ENCODE measurements at places on chromosomes 7 and 10.

GRCh38 chr10:33314811-33315561, 19.5 kb downstream of the NRP1 start:
- DNase-seq: no peak

- no peak for DNase-seq
These were observed 8.3 kb downstream of the NUDT5 start for GRCh38 chr10:12187321-12187905.

GRCh38 chr7:127594490-127594889, 954 bp downstream of the FSCN3 start:
- DNase-seq: no peak

GRCh38 chr10:72086466-72087391, 1.6 kb downstream of the SPOCK2 start:
- no peak for DNase-seq

DNA sequence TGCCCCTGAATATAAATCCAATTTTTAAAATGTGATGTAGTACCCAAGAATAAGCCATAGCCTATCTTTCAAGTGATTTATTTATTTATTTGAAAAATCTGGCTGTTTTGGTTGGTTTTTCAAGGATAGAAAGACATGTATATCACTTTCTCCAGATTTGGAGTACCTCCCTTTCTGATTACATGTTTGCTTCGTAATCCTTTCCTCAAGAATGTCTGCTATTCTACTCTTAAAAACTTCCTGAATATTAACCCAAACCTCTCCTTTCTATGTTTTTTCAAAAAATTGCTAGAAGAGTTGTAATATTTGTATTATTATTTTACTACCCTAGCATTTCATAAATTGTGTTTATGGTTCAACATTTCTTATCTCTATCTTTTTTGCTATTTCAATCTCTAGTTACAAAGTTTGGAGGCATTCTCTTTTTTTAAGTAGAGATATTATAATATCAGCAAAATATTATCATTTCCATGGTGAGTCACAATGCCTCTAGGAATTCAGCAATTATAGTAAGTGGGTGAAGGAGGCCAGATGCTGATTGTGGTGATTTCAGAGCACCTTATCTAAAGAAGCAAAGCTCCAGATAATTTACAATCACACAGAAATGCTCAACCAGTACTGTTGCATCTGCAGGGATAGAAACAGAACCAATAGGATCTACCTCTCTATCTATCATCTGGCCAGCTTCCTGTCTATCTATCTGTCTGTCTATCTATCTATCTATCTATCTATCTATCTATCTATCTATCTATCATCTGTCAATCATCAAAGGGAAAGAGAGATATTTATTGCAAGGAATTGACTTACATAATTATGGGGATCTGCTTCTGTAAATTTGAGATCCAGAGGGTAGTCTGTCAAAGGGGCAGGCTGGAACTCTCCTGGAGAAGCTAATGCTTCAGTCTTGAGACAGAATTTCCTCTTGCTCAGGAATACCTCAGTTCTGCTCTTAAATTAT, 412.5 kb upstream of the SEMA3C start:
- DNase-seq: no peak

GRCh38 chr7:44473295-44473694, 17.2 kb downstream of the NUDCD3 start:
- no peak for DNase-seq

DNA sequence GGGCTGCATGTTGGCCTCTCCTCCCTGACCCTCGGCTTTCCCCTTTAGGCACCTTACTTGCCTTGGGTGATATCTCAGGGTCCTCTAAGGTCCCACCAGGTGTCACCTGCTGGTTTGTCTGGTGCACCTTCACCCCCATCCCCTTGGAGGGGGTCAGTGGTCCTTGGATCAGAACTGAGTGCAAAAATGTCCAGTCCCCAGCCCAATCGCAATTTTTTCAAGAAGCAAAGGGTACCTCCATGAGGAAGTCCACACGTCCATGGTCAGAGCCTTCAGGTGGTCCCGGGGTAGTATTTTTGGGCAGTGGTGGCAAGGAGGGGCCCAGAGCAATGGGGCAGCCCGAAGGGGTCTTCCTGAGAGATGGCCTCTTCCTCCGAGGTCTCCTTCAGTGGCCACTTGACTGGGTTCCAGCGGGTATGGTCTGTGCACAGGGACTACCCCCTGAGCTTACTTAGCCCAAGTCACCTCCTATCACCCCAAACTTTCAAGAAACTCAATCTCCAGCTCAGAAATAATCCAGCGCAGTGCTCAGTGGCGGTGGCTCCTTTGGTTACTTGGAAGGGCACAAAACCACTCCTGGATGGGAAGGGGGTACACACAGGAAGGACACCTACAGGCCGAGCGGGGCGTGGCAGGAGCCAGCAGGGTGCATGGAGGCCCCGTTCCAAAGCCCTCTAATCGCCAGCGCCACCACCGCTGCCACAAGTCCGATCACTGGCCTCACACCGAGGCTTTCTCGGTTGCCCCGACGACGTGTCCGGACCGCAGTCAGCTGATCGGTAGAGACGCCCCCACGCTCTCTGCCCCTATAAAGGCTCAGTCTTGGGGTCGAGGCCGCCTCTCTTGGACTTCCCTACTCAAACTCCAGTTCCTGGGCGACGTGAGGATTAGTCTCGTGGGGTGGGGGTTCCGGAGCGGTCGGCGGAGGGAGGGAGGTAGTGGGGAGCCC, 4.5 kb downstream of the SAP25 start:
- no peak for DNase-seq

- DNase-seq: no peak
These were observed 108.1 kb downstream of the EEPD1 start for GRCh38 chr7:36261019-36261754.

GRCh38 chr10:10361301-10361885, 656.3 kb upstream of the CELF2 start:
- no peak for DNase-seq

GRCh38 chr10:14665865-14666857, 108.5 kb downstream of the FAM107B start:
- DNase-seq: no peak

DNA sequence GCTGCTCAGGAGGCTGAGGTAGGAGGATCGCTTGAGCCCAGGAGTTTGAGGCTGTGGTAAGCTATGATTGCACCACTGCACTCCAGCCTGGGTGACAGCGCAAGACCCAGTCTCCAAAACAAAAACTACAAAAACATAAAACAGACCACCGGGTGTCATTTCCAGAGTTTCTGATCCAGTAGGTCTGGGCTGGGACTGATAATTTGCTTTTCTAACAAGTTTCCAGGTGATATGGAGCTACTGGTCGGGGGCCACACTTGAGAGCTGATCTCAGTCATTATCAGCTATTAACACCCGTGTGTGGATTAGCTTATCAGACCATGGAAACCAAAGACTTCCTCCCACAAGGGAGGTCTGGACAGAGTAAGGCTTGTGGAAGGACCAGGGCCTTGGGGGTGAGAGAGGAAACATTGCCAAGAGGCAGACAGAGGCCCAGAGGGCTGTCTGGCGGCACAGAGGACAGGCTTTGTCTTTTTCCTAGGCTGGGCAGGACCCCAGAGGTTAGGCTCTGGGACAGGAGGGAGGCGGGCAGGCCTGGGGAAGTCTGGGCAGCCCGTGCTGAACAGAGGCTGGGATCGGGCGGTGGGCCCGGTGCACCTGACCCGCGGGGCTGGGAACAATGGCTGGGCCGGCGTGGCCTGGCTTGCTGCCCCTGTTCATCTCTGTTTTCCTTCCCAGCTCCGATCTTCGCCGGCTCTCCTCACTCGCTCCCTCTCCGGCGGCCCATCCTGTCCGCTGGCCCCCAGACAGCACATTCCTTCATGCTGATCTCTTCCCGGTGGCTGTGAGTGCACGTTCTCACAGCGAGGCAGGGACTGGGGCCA, 25.2 kb downstream of the TMEM270 start:
- no peak for DNase-seq

DNA sequence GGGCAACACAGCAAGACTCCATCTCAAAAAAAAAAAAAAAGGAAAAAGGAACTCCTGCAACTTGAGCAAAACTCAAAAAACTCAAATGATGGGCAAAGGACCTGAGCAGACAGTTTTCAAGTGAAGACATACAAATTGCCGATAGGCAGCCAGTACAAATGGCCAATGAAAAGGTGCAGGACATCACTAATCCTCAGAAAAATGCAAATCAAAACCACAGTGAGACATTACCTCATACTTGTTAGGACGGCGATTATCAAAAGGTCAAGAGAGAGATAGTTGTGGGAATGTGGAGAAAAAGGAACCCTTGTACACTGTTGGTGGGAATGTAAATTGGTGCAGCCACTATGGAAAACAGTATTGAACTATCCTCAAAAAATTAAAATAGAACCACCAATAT, 16.8 kb downstream of the SVOPL start:
- DNase-seq: no peak

GRCh38 chr10:66943590-66943989, 17.8 kb downstream of the LRRTM3 start:
- DNase-seq: no peak

DNA sequence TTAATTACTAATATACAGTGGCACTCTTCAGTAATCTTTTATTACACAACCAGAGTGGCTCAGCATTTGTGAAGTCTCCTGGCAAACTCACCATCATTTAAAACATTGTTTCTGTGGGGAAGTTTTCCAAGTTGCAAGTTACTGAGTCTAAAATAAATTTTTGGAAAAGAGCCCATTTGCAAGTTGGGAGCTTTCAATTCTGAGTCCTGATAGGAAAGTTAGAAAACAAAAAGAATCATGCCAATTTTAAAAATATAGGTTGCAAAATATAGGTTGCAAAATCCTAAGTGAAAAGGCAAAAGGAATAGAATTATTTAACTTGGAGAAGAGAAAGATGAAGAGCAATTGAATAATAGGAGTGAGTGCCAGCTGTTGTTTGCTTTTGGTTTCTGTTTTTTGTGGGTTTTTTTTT, 378.8 kb upstream of the C7orf33 start:
- no peak for DNase-seq

DNA sequence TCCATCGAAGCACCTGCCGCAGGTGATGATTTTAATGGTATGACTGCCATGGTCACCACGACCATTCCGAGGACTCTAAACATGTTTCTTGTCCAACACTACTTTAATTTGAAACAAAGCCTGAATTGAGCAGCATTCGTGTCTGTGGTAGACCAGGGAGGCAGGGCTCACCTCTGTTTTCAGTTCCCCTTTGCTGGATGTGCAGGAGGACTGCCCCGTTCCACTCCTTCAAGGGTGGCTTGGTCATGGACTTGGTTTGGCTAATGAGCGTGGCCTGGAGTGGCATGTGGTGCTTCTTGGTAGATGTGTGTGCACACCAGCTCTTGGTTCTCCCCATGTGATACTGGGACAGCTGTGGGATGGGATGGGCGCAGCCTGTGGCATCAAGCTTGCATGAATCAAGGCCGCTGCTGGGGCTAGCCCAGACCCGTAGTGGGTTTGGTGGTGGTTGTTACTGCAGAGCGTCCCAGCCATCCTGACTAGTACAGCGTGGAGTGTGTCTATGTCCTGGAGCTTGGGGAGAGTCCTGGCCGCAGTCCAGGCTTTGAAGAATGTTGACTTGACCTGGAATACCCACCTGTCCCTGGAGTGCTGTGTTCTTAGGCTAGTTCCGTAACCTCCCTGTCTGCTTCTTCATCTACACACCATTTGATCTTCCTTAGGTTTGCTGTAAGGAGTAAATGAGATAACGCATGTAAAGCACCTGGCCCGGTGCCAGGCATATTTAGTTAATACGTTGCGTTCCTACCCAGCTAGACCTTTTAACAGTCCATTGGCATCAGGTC, 34.8 kb downstream of the MGMT start:
- DNase-seq: no peak

DNA sequence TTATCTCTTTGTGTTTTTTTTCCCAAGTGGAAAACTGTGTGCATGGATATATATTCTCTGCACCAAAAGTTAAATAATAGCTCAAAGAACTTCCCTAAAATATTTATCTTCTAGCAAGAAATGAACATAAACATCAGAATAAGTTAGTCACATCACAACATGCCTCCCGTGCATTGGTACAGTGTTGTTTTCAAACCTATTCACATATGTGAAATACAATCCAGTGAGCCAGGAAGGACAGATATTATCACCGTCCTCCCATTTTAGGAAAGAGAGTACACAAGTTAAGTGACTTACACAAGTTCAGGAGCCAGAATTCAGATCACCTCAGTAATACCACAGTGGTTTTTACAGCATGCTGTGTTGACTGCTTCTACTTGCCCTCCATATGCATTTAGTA, 22.2 kb downstream of the ARMH3 start:
- no peak for DNase-seq

GRCh38 chr7:7577888-7578287, 11.2 kb downstream of the MIOS start:
- no peak for DNase-seq

DNA sequence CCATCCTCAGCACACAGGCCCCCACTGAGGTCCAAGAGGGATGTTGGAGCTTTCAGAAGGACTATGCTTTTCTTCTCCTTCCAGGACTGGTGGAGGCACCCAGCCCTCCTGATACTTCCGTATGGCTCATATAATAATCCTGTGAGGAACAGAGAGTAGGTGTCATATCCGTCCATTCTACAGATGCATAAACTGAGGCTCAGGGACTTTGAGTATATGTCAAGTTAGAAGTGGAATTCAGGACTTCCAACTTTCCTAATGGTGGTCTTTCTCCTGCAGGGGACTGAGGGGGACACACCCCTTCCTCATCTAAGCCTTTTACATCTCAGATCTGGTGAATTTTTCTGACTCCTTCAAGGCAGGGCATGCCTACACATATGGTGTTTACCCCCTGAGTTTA, 153.7 kb downstream of the RPS24 start:
- no peak for DNase-seq

GRCh38 chr10:59878915-59879314, 27.4 kb downstream of the CCDC6 start:
- DNase-seq: no peak

- no peak for DNase-seq
These were observed 9.4 kb downstream of the NUB1 start for GRCh38 chr7:151351027-151351426.

DNA sequence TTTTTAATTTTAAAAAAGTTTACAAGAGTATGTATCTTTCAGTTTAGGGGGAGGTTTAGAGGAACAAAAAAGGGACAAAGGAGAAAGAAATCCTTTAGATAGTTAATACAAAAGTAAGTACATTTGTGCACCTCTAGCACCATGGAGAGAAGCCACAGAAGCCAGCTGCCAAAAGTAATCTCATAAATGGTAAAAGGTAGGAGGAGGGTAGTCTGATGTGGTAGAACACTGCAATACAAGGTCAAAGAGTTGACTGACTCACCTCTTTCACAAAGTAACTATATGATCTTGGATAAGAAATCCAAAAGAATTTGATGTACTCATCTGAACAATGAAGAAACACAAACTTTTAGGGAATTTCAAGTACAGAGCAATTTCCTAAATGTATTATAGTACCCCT, 68.1 kb downstream of the CNOT4 start:
- no peak for DNase-seq

DNA sequence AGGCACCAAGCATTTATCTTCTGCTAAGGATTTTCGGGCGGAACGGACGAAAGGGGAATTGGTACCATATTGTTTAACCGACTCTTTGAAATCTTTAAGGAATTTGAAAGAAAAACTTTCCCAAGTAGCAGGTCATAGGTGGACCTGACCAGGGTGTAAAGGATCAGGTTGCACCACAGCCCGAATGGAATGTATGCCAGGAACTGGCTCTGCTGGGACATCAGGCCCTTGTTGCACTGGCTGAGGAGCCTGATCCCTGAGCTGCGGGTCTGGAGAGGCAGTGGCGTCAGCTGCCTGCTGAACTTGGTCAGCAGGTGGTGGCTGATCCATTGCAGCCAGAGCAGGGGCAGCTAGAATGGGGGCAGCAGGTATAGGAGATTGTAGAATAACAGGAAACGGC, 41.4 kb upstream of the AKR1C2 start:
- no peak for DNase-seq

All from cerebellar nuclear complex (tissue), 1 donor.